Right lobe of liver (tissue), 6 donors: ENCODE measurements at places on chromosomes 12 and 14.

DNA sequence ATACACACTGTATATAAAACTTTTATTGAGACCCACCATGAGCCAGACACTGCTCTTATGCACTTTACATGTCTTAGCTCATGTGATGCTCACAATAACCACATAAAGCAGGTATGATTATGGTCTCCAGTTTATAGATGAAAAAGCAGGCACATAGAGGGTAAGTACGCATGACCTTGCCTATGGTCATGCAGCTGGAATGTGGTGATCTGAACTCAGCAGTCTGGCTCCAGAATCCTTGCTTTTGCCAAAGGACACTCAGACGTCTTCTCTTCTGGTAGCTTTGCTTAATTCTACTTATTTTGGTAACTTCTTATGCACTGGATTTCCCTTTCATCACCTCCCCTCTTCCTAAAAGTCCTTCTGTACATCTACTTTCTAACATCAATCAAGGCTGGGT, 103.3 kb upstream of the CRY1 start:
- H3K4me3 ChIP-seq = no peak overlapping the region
- H3K27ac ChIP-seq = no peak overlapping the region
- no peaks in the 10 kb centered on the region for H3K4me1 ChIP-seq
- no peak for DNase-seq
- H3K36me3 ChIP-seq = no peaks in the 10 kb centered on the region

DNA sequence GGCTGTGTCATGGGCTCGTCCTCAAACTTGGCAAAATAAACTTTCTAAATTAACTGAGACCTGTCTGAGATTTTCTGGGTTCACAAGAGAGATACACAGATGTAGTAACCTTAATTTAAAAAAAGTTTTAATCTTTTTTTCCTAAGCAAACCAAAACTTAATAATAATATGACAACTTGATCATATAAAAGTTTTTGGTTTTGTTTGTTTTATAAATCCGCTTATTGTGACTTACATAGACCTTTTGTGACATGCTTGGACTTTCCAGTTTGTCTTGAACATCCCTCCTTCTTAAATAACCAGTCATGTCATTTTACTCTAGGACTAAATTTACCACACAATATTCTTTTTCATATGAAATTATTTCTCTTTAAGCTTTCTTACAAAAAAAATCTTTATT, 8.5 kb downstream of the RDH12 start:
- no peaks in the 10 kb centered on the region for H3K36me3 ChIP-seq
- DNase-seq = no peak
- no peak overlapping the region for H3K4me3 ChIP-seq
- peaks cover 13% of the 10 kb centered on the region for H3K4me1 ChIP-seq
- H3K27ac ChIP-seq = peak overlapping the region; percentile 19
- H3K27me3 ChIP-seq = no peaks in the 10 kb centered on the region

GRCh38 chr12:94707036-94707435, 56.7 kb upstream of the TMCC3 start:
- no peak overlapping the region for H3K4me3 ChIP-seq
- no peaks in the 10 kb centered on the region for H3K4me1 ChIP-seq
- no peak overlapping the region for H3K27ac ChIP-seq
- H3K36me3 ChIP-seq = no peaks in the 10 kb centered on the region

- no peaks in the 10 kb centered on the region for H3K36me3 ChIP-seq
- H3K4me3 ChIP-seq = no peak overlapping the region
- H3K4me1 ChIP-seq = no peaks in the 10 kb centered on the region
- no peak overlapping the region for H3K27ac ChIP-seq
Observed at GRCh38 chr14:70148911-70149595, 39.7 kb downstream of the SLC8A3 start.

GRCh38 chr12:85322715-85323114, 42.7 kb downstream of the ALX1 start:
- H3K27me3 ChIP-seq = no peaks in the 10 kb centered on the region
- no peaks in the 10 kb centered on the region for H3K36me3 ChIP-seq
- H3K4me3 ChIP-seq = no peak overlapping the region
- no peak overlapping the region for H3K27ac ChIP-seq
- DNase-seq = no peak

- no peak for DNase-seq
- no peak overlapping the region for H3K4me3 ChIP-seq
- no peak overlapping the region for H3K27ac ChIP-seq
Observed at GRCh38 chr12:77816196-77816595, 14.5 kb upstream of the NAV3 start.

GRCh38 chr12:1613860-1614259, 15.2 kb upstream of the WNT5B start:
- H3K27me3 ChIP-seq = no peaks in the 10 kb centered on the region
- H3K4me3 ChIP-seq = no peak overlapping the region
- H3K36me3 ChIP-seq = no peaks in the 10 kb centered on the region

- no peaks in the 10 kb centered on the region for H3K27me3 ChIP-seq
- no peak overlapping the region for H3K4me3 ChIP-seq
- no peaks in the 10 kb centered on the region for H3K36me3 ChIP-seq
- no peaks in the 10 kb centered on the region for H3K4me1 ChIP-seq
- no peak overlapping the region for H3K27ac ChIP-seq
Observed at GRCh38 chr12:12608557-12608957, 3.1 kb upstream of the CREBL2 start.
